ENCODE measurements at places on chromosomes 5 and 9. TPM values are rescaled to one million over a fixed set of nuclear protein-coding genes. Genes with fewer than 3 reads are reported as not detected.
A peak's percentile ranks its signal among the peaks of the same experiment; 100 is the strongest.

The PCDHB11 gene
- total RNA-seq = 4.4 TPM

DNA sequence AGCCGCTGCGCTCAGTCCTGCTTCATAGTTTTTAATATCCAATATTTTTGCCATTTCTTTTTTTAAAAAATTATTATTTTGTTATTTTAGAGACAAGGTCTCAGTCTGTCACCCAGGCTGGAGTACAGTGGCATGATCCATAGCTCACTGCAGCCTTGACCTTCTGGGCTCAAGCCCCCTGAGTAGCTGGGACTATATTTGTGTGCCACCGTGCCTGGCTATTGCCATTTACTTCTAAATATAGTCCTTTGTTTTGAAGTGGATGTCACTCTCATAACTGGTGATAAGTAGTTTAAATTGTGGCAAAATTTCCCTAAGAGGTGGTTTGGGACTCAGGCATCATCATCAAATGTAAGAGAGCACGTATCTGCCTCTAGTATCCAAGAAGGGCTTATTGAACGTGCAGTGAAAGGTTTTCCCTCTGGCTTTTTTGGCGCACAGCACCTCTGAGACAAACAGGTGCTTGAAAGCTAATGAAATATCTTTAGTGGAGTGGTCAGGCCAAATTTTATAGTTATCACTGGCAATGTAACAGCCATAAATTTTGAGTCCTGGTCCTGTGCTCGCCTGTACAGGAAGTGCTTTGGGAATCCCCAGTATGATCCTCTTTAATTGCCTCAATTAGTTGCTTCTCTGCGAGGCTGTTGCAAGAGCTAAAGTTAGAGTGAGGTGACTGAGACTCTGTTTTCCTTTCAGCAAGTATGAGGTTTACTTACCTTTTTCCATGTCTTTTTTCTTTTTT lies 14.8 kb downstream of the STXBP1 start:
- H3K4me3 ChIP-seq = no peak overlapping the region
- H3K27ac ChIP-seq = no peak overlapping the region
- no peaks in the 10 kb centered on the region for H3K36me3 ChIP-seq
- H3K27me3 ChIP-seq = no peaks in the 10 kb centered on the region

DNA sequence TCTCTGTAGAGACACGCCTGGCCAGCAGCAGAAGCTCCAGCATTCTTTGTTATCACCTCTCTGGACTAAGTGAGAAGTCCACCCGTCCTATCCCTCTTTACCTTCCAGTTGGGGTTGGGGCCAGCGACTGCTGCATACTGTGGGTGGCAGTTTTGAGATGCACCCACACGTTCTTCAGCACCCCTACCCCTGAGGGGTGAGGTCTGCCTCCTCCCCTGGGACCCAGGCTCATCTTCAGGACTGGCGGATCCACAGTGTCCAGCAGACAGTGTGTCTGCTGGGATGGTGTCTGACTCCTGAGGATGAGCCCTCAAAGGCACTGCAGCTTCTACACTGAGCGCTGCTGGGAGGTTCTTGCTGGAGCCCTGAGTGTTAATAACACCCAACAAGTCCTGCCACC lies 78.8 kb downstream of the GADD45G start:
- H3K36me3 ChIP-seq = no peaks in the 10 kb centered on the region
- no peak overlapping the region for H3K4me3 ChIP-seq
- DNase-seq = no peak
- H3K27me3 ChIP-seq = no peaks in the 10 kb centered on the region
- peaks cover 83% of the 10 kb centered on the region for H3K4me1 ChIP-seq

The NAA35 gene
- total RNA-seq = 32.3 TPM

The PCDHGC3 gene
- 16.1 TPM for total RNA-seq

The TMEFF1 gene
- total RNA-seq = not detected

The MSX2 gene
- not detected for total RNA-seq

DNA sequence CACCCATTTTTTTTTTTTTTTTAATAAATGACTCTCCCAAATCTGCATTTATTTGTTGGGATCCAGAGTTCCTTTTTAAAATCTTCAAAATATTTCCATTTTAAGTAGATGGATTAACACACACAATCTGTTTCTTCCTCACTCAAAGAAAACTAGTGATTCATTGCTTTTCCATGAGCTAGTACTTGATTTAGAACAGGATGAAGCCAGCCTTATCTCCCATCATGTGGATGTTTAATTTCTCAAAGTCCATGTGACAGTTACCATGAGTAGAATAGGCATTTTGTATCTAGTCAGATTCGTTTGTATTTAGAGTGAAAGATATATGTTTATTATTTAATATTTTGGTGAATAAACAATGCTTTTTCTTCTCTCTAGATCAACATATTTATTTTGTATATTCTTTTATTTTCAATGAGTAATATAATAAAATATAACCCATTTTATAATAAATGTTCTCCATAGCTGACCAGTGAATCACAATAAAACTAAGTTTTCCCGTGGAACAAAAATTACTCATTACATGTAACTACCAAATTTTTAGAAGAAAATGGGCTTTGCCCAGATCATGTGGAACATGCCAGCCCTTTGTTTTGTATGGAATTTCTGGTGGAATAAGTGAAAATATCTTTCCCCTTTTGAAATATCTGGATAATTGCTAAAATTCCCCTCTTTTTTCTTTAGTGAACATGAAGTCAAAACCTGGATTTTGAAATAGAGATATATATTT lies 54.9 kb upstream of the RPS23 start:
- no peak for DNase-seq
- no peak overlapping the region for H3K27ac ChIP-seq
- H3K4me1 ChIP-seq = no peaks in the 10 kb centered on the region

DNA sequence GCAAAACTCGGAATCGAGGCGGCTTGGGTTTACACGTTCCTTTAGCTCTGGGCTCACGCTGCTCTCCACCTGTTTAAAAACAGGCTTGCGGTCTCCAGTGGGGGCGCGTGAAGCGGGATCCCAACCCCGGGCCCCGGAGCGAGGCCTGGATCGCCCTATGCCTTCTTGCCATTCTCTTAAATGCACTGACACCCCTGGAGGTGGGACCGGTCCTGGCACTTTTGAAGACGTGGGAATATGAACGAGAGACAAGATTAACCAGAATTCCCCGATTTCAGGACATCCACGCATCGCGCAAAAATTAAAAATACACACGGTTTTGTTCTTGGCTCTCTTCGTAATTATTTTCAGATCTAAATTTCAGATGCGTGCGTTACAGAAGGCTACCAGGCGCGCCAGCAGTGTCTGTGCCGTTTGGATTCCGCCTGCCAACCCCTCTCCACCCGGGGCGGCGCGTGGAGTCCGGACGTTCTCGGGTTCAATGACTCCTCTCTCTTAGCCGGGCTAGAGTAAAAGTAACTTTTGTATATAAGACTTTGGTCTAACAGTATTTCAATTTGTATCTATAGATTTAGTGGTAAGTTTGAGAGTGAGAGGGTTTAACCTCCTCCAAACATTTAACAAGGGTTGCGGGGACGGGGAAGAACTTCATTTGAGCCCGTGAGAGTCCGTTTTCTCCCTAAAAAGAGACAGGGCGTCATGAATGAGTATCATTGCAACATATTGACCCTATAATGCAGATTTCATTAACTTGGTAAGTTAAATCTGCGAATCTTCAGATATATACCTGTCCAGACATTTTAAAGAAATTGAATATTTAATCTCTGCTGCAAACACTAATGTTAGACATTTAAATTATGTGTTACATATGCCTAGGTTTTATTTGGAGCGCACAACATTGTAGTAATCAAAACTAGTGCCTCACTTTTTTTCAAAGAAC lies 3.8 kb downstream of the FOXD1 start:
- no peak overlapping the region for H3K27ac ChIP-seq
- no peaks in the 10 kb centered on the region for H3K36me3 ChIP-seq
- peaks cover 67% of the 10 kb centered on the region for H3K27me3 ChIP-seq
- DNase-seq = no peak
- no peak overlapping the region for H3K4me3 ChIP-seq

DNA sequence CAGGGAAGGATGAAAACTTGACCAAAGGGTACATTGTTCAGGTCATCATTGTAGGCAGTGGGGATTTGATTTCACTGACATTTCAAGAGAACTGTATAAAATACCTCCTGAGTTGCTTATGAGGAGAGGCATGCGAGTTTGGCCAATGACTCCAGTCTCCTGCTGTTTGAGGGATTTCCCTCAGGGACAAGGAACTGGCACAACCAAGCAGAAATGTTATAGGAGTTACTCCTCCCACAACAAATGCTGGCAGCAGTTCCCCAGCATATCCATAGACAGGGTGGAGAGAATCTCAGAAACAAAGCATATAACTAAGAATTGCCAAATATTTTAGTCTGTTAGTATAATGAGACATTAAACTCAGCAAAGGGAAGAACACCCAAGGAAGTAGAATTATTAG lies 47.2 kb upstream of the FBXL7 start:
- H3K4me3 ChIP-seq = no peak overlapping the region
- H3K36me3 ChIP-seq = no peaks in the 10 kb centered on the region
- no peaks in the 10 kb centered on the region for H3K27me3 ChIP-seq
- no peak for DNase-seq
- H3K27ac ChIP-seq = no peak overlapping the region

- H3K27ac ChIP-seq = no peak overlapping the region
- no peaks in the 10 kb centered on the region for H3K27me3 ChIP-seq
- H3K4me1 ChIP-seq = no peaks in the 10 kb centered on the region
- no peaks in the 10 kb centered on the region for H3K36me3 ChIP-seq
- no peak for DNase-seq
- no peak overlapping the region for H3K4me3 ChIP-seq
These were observed 47.7 kb upstream of the TCERG1 start for GRCh38 chr5:146399481-146399880.

GRCh38 chr5:17944046-17944445 lies 309.8 kb downstream of the TAF11L14 start:
- no peaks in the 10 kb centered on the region for H3K27me3 ChIP-seq
- no peaks in the 10 kb centered on the region for H3K36me3 ChIP-seq
- no peak overlapping the region for H3K27ac ChIP-seq
- DNase-seq = no peak

GRCh38 chr9:129983891-129984290 lies 59.1 kb downstream of the FNBP1 start:
- no peak overlapping the region for H3K4me3 ChIP-seq
- no peak overlapping the region for H3K27ac ChIP-seq
- H3K4me1 ChIP-seq = no peaks in the 10 kb centered on the region
- DNase-seq = no peak

The SPAG8 gene
- total RNA-seq = not detected

DNA sequence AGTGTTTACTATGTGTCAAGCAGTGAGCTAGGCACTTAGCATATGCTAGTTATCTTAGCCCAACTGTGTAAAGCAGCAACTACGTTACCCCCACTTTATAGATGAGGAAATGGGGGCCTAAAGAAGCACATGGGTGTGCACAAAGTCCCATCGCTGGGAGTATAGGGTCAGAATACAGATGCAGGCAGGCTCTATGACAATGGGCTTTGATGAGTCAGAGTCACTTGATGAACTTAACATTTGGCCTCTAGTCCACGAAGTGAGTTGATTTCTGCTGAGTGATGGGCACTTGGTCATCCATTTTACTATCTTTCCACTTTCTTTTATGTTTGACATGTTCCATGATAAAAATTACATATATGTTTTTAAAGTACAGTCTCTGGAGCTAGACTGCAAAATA lies 204.3 kb downstream of the TRIM32 start:
- no peaks in the 10 kb centered on the region for H3K36me3 ChIP-seq
- H3K27me3 ChIP-seq = no peaks in the 10 kb centered on the region
- no peak overlapping the region for H3K27ac ChIP-seq
- DNase-seq = no peak
- no peak overlapping the region for H3K4me3 ChIP-seq

GRCh38 chr9:21616082-21616778 lies 134.1 kb upstream of the IFNE start:
- H3K27ac ChIP-seq = no peak overlapping the region
- no peaks in the 10 kb centered on the region for H3K4me1 ChIP-seq
- no peaks in the 10 kb centered on the region for H3K36me3 ChIP-seq
- H3K4me3 ChIP-seq = no peak overlapping the region

GRCh38 chr5:14156650-14157492 lies 13.7 kb downstream of the TRIO start:
- DNase-seq = no peak
- H3K4me3 ChIP-seq = no peak overlapping the region
- no peaks in the 10 kb centered on the region for H3K27me3 ChIP-seq
- H3K27ac ChIP-seq = peak overlapping the region; percentile 9
- H3K36me3 ChIP-seq = no peaks in the 10 kb centered on the region

The MYORG gene
- total RNA-seq = 11.2 TPM

The PFN3 gene
- total RNA-seq = not detected

DNA sequence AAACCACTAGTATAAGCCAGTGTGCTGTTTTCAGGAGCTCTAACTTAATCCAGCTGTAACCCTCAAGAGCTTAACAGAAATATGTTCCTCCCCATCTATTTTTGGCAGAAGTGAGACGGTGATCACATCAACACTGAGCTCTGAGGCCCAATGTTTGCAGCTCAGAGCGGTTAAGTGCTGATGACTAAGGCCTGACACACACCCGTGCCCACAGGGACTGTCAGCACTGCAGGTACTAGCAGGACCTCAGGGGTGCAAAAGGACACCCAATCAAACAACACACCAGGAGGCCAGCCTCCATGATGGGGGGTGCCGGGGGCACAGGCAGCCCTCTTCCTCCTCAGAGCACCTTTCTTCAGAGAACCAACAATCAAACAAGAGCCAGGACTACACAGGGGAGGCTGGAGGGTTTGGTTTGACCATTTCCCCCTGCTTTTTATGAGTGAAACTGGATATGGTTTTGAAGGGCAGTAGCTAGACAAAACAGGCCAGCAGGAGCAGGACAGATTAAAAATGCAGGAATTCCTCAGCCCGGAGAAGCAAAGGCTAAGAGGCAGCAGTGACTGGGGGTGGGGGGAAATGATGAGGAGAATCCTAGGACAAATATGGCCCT lies 61.3 kb downstream of the RAPGEF1 start:
- H3K27ac ChIP-seq = peak overlapping the region; percentile 60
- peaks cover 48% of the 10 kb centered on the region for H3K4me1 ChIP-seq
- no peaks in the 10 kb centered on the region for H3K36me3 ChIP-seq
- DNase-seq = peak; percentile 72
- no peak overlapping the region for H3K4me3 ChIP-seq
- no peaks in the 10 kb centered on the region for H3K27me3 ChIP-seq

DNA sequence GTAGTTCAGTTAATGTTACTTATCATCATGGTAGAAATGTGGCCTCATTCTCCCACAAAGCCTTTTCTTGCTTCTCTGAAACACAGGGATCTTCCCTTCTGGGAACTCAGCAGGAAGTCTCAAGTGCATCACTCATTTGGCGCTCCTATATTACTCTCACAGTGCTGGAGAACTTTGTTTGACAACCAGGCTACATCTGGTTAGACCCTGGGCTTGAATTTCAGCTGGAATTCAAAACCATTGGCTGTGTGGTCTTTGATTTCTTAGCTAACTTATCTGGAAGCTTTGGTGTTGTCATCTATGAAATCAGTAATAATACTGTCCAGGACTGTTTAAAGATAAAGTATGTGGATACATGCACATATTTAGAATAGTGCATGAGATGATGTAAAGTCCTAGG lies 1777.1 kb downstream of the MAT2B start:
- no peaks in the 10 kb centered on the region for H3K36me3 ChIP-seq
- H3K4me3 ChIP-seq = no peak overlapping the region
- H3K27ac ChIP-seq = no peak overlapping the region
- DNase-seq = no peak
- H3K27me3 ChIP-seq = no peaks in the 10 kb centered on the region

- DNase-seq = no peak
- no peaks in the 10 kb centered on the region for H3K4me1 ChIP-seq
- no peaks in the 10 kb centered on the region for H3K36me3 ChIP-seq
These were observed 212.5 kb downstream of the RAB3C start for GRCh38 chr5:58795327-58795726.

The IFT74 gene
- 9.1 TPM for total RNA-seq

The SLC4A9 gene
- total RNA-seq = not detected

GRCh38 chr5:60205071-60205470 lies 311.5 kb upstream of the PDE4D start:
- no peak overlapping the region for H3K4me3 ChIP-seq
- H3K36me3 ChIP-seq = no peaks in the 10 kb centered on the region
- H3K27ac ChIP-seq = no peak overlapping the region
- DNase-seq = no peak
- H3K27me3 ChIP-seq = no peaks in the 10 kb centered on the region

All from body of pancreas (tissue), 4 donors.